NCI-H2081 (cell line): ENCODE measurements at places on chromosomes 6 and 20.

DNA sequence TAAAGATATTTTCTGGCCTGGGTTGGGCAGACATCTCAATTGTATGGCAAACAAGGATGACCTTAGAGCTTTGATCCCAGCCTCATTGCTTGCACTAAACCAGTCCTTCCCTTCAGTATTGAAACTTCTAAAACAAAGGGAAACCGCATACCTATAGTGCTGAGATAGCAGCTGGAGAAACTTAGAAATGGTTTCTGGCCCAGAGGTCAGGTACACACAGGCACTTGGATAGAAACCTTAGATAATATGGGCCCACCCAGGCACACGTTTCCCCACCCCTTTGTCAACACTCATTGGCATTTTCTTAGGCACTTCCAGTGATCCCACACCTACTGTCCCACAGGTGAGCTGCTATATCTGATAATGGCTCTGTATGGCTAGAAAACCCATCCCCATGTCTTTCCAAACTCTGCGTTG lies 22.1 kb downstream of the NRSN1 start:
- DNase-seq = no peak

GRCh38 chr20:8386991-8387390 lies 254.9 kb downstream of the PLCB1 start:
- DNase-seq = no peak

DNA sequence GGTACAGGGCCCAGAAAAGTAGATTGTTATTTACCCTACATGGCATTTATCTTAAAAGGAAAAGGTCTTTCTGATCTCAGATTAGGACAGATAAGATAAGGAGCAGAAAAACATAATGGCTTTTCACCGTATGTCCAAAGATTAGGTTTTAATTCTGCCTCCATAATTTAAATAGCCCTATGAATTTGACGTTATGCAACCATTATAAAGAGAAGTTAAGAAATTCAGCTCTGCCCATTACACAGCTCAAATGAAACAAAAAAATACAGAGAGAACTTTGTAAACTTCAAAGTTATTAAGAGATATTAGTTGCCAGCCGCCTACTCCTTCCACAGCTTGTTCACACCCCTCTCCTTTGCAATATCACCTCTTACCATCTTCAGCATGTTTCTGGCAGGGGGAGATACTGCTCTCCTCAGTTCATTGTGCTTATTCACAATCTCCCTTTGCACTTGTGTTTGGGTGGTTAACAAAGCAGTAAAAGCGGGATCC lies 8.1 kb downstream of the CRISP3 start:
- DNase-seq = no peak

- peak; percentile 8 for DNase-seq
Measured at GRCh38 chr6:101226677-101227135, 166.8 kb upstream of the GRIK2 start.

DNA sequence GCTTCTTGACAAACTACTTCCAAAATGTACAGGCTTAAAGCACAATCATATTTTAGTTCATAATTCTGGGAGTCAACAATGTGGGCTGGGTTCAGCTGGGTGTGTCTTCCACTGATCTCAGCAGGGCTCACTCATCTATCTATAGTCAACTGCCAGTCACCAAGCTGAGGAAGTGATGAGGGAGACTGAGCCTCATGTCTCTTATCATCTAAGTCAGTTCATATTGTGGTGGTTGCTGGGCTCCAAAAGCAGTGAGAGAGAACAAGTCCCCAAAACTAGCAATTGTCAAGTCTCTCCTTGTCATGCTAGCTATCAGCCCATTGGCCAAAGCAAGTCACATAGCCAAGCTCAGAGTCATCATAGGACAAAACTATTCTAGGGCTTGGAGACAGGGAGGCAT lies 465.9 kb upstream of the ARID1B start:
- no peak for DNase-seq

DNA sequence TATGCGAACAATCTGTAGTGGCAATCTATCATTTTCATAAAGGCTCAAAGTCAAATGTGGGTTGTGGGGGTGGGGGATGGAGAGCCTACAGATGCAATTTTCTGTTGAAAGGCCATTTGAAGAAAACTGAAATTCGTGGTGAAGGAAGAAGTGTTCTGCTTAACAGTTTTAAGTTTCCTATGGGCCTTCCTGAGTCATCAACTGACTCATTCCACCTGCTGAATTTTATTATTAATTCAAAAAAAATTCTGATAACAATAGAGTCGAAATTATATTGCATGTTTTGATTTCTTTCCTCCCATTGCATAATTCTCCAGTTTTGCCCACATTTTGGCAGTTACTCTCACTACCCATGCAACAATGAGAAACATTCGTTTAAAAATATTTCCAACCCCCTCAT lies 622.3 kb upstream of the ARID1B start:
- DNase-seq = no peak

- DNase-seq = peak; percentile 70
Measured at GRCh38 chr6:43608310-43608763, 20.7 kb downstream of the GTPBP2 start.

GRCh38 chr20:58619077-58619863 lies 31.8 kb upstream of the STX16 start:
- DNase-seq = no peak

DNA sequence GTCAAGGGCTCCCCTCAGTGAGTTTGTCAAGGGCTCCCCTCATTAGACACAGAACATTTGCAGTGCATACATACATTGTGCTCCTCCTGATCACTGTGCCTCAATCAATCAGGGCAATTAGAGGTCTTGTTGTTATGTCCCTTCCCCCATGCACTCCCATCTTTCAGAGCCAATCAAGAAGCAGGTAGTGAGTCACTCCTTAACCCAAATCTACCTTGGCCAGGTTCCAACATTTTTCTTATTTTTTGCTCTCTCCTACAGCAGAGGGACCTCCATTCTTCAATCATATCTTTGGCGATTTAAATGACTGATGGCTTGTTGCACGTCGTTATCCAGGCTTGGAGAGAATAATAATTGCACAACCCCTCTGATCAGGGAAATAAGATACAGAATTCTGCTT lies 409.9 kb upstream of the SPTLC3 start:
- DNase-seq = no peak

DNA sequence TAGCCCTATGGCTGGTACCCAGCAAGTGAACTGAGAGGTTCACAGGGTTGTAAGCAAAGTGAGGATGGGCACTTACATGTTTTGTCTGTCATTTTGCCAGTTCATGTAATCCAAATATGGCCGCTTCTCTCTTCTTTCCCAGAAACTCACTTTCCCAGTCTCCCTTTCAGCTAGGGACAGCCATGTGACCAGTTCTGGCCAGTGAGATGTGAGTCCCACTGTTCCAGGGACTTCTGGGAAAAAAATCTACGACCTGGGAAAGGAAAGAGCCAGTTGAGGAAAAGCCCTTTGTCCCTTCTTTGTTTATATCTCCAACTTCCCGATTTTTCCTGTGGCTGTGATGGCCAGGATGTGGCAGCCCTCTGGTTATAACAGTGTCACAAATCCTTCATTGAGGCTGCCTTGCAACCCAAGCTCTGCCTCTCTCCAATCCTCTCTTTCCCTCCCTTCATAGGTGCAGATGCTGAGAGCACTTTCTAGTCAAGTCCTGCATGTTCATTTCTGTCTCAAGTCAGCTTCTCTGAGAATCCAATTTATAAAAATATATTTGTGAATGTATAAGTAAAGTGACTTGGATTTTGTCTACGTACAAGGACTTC lies 148.6 kb upstream of the ZFP64 start:
- no peak for DNase-seq

DNA sequence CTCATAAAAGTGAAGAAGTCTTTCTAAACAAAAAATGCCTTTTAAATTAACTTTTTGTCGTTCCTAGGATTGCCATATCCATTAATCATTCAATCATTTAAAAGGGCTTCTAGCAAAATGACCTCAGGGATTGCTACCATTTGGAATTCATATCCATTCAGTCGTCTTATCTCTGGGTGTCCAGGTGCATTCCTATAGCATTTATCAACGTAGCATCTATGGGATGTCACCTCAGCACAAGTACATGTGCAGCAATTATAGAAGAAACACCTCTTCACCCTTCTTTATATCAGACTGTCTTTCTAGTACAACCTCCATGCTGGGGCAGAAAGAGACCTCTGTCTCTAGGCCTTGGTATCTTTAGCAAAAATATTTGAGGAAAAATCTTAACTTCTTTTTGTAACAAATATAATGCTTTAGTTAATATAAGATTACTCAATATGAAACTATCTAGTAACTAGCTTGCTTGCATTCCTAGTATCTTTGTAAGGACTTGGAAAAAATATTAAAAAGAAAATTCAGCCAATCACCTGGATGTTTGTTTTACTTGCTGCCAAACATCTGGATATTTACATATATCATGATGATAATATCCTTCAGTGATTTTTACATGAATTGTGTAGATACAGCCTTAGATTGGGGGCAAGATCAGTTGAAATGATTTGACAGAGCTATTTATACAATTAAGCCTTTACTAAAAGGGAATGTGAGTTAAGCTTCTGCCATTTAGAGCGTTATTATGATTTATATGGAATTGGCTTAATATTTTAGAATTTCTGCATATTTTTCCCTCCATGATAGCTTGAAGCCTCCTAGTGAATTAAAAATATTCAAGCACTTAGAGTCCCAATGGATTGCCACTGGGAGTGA lies 356.8 kb downstream of the HDGFL1 start:
- no peak for DNase-seq

GRCh38 chr6:19067165-19067564 lies 680.0 kb downstream of the RNF144B start:
- DNase-seq = no peak

GRCh38 chr6:4521070-4521469 lies 255.1 kb upstream of the CDYL start:
- no peak for DNase-seq

DNA sequence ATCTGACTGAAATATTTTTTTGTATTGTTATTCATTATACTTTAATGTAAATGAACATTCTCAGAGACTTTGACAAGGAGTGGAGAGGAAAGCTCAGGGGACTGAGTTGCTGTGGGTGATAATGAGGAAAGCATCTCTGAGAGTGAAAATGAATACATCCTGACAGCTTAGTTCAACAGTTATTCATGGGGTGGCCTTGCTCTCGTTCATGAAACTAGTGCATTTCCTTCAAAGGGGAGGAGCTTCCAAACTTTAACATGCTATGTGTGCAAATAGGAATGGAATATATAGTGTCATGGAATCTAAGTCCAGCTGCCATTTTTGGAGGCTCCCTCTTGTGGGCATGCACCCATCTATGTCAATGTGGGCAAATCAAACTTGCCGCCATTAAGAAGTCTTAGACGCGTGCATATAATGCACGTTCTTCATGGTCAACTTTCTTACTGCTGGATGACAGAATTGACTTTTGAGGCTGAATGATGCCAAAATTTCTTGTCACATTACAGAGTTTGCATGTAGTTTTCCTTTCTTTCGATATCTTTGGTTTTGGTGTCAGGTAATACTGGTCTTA lies 124.3 kb upstream of the TMEM170B start:
- DNase-seq = no peak

DNA sequence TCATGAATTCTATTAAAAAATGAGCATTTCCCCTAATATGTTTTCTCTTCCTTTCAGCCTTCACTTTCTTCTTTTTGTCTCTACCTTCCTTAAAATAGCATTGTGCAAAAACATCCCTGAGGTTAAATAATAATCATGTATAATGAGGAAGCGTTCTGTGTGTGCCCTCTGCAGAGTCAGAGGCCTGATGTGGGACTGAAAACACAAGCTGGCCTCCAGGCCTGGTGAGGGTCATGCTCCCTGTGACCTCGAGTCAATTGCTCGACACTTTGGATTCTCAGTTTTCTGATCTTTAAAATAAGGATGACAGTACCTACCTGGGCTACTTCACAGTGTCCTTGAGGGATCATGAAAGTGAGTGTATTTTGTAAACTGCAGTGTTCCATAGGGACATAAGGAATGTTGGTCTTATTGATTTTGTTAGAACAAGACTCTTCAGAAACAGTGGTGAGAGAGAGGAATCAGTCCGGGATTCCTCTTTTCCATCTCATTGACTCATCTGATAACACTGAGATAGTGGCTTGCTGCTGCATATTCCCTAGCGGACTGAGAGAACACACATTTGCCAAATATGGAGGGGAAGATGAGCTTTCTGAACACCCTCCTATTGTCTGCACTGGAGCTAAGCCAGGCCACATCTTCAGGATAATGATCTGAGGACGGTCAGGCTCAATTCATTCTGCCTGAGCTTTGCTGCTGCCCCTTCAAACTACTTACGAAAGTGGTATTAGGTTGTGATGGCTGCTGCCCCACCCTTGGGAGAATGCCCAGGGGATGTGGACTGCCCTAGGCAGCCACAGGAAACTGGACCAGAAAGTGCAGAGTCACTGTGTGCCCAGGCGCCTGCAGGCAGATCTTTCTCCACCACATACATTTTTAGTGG lies 39.6 kb upstream of the PDE7B start:
- DNase-seq = no peak

DNA sequence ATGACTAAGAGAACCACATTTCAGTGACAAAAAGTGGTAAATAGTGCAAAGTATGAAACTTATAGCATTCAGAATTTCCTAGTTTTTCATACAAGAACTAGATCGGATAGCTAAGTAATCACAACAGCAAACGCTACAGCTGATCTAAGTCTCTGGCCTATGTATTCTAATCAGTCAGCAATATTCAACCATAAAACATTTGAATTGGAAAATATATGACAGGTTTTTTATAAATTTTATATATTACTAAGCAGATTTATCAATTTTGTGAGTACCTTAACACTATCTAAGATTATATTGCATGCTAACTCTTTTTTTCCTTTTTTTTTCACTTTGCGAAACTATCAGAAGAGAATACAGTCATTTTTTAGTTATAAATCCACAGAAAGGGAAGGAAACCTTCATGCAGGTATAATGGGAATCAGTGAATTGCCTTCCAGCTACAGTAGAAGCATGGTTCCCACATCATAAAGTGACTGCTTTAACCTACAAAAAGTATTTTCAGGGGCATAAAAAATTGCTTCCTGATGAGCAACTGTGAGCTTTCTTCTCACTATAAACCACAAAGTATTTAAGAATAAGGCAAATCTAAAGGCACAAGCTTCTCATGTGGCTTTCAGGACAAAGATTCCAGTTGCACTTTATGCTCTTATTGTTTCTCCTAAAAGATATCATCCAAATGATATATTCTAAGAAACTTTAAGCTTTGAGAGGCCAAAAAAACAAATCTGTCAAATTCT lies 74.0 kb upstream of the GJE1 start:
- no peak for DNase-seq

DNA sequence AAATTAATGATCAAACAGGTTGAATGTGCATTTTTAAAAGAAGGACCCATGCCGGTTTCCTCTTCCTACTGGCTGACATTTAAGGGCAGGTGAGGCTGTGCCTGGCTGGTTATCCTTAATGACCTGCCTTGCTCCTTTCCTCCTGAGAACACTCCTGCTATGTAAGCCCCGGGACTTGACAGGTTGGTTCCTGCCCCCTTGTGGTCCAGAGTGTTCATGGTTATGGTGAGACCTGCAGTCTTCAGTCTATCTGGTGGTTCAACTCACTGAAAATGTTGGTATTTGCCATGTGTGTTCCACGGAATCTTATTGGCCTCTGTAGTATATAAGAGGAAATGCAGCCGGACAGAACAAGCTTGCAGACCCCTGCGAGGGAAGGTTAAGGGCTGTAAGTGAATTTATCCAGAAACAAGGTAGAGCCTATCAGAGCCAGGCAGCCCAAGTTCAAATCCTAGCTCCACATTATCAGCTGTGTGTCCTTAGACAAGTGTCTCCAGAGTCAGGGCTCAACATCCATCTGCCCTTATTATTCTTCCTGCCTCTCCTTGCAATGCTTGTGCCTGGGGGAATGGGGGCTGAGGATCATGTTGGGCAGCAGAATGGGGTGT lies 5.2 kb upstream of the BPIFA3 start:
- DNase-seq = peak; percentile 70

- peak; percentile 4 for DNase-seq
Measured at GRCh38 chr20:10061641-10062040, 26.9 kb downstream of the ANKEF1 start.
